ENCODE measurements at places on chromosomes 2 and 18.

GRCh38 chr18:46843372-46843771 is 73.9 kb downstream of the PIAS2 start:
- DNase-seq = no peak

DNA sequence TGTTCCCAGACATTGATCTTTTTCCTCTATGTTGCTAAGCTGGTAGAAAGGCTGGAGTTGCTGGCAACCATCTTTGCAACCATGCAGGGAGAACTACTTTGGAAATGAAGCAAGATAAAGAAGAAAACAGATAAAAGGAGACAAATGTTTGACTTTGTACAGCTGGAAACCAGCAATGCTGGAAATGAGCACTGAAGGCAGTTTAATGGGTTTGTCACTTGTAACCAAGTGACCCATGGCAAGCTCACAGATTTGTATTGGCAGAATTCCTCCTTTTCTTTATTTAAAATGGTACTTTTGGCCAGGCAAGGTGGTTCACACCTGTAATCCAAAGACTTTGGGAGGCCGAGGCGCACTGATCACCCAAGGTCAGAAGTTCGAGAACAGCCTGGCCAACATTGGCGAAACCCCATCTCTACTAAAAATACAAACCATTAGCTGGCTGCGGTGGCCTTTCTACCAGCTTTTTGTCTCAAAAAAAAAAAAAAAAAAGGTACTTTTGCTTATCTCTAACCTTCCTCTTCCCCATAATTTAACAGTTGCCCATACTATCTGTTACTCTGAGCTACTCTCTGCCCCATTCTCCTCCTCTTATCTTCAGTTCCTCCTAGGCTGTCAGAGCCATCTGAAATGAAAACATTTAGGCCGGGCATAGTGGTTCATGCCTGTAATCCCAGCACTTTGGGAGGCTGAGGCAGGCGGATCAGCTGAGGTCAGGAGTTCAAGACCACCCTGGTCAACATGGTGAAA is 2.0 kb upstream of the BOLA3 start:
- no peak for DNase-seq

GRCh38 chr18:79814373-79814772 is 16.6 kb downstream of the KCNG2 start:
- DNase-seq = no peak

- DNase-seq = no peak
Observed at GRCh38 chr2:239830121-239831000, 194.8 kb downstream of the NDUFA10 start.

- no peak for DNase-seq
Observed at GRCh38 chr2:72793798-72794440, 31.9 kb downstream of the EXOC6B start.

DNA sequence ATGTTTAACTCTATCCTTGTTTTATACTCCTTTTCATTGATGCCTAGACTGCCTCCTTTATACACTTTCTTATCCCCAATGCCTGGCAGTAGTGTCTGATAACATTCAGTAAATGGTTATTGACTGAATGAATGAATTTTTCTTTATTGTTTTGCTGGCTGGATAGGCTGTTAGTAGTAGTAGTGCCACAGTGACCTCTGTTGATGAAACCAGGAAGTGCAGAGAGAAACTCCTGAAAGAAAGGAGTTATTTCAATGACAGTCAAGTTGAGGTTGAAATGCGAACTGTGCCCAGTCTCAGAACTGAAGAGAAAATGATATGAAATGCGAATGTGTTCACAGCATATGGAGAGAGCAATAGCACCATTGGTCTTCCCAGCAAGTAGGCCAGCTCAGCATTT is 26.8 kb upstream of the SLC9A2 start:
- DNase-seq = no peak

DNA sequence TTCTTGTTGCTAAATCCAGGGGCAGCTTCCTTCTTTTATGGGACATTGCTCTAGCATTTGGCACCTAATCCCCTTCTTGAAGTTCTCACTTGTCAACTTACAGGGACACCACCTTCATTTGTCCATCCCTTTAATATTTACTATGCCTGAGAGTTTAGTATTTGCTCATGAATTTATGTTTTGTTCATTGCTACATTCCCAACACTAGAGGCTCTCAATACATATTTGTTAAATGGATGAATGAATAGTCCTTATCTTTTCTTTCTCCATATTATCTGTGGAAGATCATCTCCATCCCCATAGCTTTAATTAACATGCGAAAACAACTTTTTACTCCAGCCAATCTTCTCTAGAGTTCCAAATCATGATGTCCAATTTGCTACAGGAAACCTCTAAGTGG is 5.4 kb downstream of the CWC22 start:
- DNase-seq = no peak
